Bone marrow (tissue), 2 donors: ENCODE measurements at places on chromosomes 2 and 18.

DNA sequence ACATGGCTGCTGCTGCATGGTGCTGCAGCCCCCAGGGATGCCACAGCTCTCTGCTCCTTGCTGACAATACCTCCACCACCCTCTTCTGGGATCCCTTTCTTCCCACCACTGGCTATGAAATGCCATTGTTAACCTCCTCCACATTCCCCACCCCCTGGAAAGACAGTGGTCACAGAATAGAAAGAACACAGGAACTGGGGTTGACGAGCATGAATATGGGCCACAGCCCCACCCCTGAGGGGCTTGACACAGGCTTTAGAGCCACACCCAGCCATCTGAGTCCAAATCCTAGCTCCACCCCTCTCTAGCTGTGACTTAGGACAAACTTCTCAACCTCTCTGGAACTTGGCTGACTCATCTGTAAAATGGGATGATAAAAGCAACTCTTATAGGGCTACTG lies 47.3 kb downstream of the TMEM163 start:
- no peak for DNase-seq

GRCh38 chr2:48450256-48450655 lies 79.7 kb upstream of the STON1 start:
- no peak for DNase-seq

DNA sequence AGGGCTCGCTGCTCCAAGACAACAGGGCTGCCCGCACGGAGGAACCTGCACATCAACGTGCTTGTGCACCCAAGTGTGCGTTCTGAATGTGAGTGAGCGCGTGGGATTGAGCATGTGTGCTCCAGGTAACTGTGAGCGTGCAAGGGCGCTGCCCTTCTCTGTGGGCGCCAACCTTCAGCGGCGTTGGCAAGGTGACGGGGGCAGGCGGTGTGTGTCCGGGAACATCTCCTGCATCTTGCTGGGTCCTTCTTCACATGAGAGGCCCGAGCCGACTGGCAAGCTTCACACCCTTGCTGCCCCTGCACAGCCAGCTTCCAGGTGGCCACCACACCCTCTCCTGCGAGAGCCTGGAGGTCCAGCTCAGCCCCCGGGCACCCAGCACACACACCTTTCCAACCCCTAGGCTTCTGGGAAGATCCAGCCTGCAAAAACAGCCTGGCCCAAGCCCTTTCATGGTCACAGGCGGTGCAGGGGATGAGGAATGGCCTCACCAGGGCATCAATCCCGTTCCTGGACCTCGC lies 220.9 kb downstream of the HDAC4 start:
- DNase-seq: no peak

- no peak for DNase-seq
Measured at GRCh38 chr18:59835605-59836379, 64.0 kb upstream of the PMAIP1 start.

DNA sequence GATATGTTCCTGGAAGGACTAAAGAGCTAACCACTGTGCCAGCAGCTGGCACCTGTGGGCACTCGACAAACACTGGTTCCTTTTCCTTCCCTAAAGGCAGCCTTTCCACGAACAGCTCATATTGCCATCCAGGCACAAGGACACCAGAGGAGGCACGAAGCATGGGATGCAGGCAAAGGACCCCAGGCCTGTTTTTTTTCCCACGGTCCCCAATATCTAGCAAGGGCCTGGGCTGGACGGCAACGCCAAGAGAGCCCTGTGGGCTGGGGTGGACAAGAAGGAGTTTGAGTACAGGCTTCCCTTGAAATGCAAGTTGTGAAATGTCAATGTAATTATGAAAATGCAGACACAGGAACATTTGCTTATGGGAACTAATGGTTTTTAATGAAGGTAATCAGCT lies 135.9 kb downstream of the CYP26B1 start:
- DNase-seq: no peak

GRCh38 chr18:27411013-27411412 lies 225.9 kb upstream of the CHST9 start:
- no peak for DNase-seq

GRCh38 chr18:5415665-5416064 lies 120.1 kb upstream of the ZBTB14 start:
- no peak for DNase-seq

- no peak for DNase-seq
Measured at GRCh38 chr2:181586569-181587081, 70.3 kb downstream of the CERKL start.

GRCh38 chr2:63571291-63571690 lies 17.0 kb downstream of the WDPCP start:
- no peak for DNase-seq

- no peak for DNase-seq
Measured at GRCh38 chr2:235668782-235669181, 174.9 kb downstream of the AGAP1 start.

DNA sequence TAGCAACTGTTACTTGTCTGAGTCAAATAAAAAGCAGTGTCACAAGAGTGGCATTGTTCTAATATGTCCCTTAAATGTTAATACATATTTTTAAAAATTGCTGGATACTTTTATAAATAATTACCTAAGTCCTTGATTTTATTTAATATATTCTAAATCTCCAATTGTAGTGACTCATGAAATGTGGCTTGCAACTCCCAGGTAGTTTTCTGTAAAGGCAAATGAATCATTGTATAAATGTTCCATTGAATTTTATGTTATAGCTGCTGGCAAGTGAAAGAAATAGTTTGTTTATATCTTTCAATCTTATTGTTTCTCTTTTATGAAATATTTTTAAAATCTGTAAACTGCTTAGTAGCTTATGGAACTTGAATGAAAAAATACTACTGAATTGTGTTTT lies 32.7 kb upstream of the C1GALT1C1L start:
- DNase-seq: no peak

DNA sequence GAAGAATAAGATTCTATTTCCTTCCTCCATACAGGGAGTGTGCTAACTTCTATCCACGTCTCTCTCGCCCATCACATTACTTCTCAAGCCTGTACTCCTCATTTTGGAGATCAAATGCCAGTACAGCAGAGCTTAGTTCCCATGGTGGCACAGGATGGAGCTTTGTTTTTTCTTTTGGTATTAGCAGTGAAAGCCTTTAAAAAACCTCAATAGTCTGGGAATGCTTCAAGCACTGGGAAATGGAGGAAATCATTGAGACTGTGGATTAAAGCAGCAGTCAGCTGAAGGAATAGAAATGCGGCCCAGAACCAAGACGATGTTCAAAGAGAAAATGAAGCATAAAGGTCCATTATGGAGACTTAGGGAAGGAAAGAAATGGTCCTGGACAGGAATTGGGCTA lies 102.3 kb downstream of the NRXN1 start:
- DNase-seq: no peak

DNA sequence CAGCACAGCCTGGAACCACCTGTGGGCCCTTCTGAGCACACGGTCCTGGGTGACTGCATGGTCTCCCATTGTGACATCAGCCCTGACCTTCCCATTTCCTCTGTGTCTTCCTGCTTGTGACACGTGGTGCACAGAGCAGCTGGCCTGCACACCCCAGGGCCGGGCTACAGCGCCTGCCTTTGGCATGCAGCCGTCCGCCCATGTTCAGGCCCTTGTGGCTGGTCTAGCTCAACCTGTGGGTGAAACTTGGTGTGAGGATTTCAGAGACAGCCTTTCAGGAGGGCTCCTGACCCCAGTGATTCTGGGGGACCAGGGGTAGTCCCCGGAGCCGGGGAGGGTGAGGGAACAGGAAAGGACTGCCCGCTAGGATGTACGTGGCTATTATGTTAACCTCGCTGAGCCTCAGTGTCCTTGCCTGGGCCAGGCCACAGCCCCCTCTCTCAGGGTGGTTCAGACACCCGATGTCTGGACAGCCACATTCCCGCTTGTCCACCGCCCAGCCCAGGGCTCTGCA lies 284.8 kb upstream of the HS6ST1 start:
- DNase-seq: no peak

DNA sequence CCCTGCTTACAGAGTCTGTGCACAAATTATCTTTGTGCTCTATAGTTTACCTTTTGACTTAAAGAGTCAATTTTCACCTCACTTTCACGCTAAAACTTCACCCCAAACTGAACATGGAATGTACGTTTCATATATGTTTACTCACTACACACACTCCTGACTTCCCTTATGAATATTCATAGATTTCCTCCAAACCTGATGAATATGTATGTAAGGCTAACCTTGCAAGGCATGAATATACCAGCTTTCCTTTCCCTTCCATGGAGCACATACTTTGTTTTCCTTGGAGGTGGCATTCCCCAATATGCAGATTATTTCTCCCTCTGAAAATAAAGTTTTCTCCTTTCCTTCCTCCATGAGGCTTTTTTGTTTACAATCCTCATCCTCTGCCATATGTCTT lies 48.4 kb upstream of the GPR39 start:
- DNase-seq: no peak

DNA sequence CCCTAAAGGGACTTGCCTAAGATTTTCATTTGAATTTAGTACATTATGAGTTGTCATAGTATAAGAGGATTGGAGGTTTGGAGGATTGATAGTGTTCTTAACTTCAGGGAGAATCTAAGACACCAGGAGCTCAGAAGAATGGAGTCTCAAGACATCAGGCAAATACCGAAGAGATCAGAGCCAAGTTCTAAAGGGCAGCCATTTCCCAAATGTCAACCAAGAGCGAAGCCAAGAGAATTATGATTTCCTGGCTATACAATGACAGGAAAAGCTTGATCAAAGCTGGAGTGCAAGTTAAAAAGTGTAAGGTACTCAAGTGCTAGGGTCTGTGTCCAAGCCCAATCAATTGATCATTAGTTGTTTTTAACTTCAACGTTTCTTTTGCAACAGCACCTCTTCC lies 283.0 kb upstream of the FN1 start:
- no peak for DNase-seq

GRCh38 chr18:3248658-3249359 lies 1.2 kb downstream of the MYL12A start:
- DNase-seq: no peak

GRCh38 chr18:24023185-24023814 lies 8.7 kb downstream of the TTC39C start:
- DNase-seq: no peak

GRCh38 chr2:54212456-54212855 lies 43.6 kb downstream of the TSPYL6 start:
- no peak for DNase-seq

GRCh38 chr2:223219872-223220657 lies 168.1 kb downstream of the KCNE4 start:
- no peak for DNase-seq

DNA sequence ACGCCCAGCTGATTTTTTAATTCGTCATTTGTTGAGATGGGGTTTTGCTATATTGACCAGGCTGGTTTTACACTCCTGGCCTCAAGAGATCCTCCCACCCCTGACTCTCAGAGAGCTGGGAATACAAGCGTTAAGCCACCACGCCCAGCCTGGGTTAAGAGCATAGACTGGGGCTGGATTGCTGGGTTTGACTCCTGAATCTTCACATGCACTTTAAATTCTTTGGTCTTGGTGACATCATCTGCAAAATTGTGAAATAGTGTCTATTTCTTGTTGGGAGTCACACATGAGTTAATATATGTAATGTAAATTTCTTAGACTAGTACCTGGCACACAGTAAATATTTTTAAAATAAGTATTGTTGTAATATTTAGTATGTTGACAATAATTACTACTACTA lies 257.4 kb downstream of the DOK6 start:
- no peak for DNase-seq

GRCh38 chr2:225276207-225276606 lies 123.3 kb upstream of the NYAP2 start:
- no peak for DNase-seq

- DNase-seq: no peak
Measured at GRCh38 chr2:171491292-171491691, 31.0 kb upstream of the CYBRD1 start.

- DNase-seq: no peak
Measured at GRCh38 chr2:119250718-119251290, 27.2 kb downstream of the STEAP3 start.

DNA sequence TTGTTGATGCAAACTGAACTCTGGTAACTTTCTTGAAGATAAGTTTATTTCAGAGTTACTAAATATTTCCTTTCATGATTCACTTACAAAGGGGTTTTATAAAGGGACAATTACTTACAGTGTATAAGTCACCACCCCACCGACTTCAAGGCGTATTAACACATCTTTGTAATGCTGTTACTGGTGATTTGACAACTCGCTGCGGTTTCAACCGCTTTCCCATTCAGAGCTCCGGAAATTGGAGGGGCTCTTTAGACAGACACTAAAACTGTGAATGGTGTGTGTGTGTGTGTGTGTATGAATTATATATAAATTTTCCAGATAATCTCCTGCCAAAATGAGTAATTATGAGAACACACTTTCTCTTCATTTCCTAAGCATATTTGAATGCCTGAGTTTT lies 4.9 kb downstream of the TM4SF20 start:
- DNase-seq: no peak

- DNase-seq: no peak
Measured at GRCh38 chr2:73268830-73269685, 15.2 kb downstream of the FBXO41 start.

GRCh38 chr2:48756289-48756688 lies 765 bp upstream of the LHCGR start:
- no peak for DNase-seq

- DNase-seq: no peak
Measured at GRCh38 chr2:117775703-117776219, 38.7 kb upstream of the DDX18 start.

DNA sequence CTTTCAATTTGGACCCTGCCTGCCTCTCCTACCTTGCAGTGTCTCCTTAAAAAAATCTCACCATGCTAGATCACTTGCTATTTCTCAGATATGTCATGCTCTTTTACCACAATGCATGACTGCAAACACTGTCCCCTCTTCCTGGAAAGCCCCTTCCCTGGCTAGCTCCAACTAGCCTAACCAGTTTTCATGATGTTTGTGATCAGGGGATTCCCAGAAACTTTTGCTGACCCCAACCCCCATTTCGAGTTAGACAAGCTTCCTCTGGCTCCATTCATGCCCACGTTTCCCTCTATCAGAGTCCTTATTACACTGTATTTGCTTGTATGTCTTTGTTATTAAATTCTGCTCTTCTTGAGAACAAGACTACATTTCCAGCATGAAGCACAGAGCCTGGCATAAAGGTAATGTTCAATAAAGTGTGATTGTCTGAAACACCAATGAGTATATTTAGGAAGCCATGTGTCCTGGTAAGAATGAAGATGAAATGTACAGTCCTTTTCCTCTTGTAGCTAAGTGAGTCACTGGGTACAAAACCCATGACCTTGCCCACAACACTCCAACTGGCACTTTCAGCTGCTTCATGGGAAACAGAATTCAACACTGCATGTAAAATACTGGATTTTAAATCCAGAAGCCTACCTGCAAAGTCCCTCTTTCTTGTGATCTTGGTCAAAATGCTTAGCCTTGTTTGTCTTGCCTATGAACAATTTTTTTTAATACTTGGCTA lies 62.0 kb upstream of the ATL2 start:
- DNase-seq: no peak

GRCh38 chr18:7532942-7533341 lies 34.2 kb upstream of the PTPRM start:
- DNase-seq: no peak
